ENCODE measurements at places on chromosomes 7 and 10.

- DNase-seq: no peak
Observed at GRCh38 chr7:79555571-79555970, 102.1 kb upstream of the MAGI2 start.

GRCh38 chr10:27240212-27241009 lies at the start of gene ACBD5:
ACBD5 (minus strand) TSS chr10:27240797; CDS start chr10:27240688, 109 bp downstream.
- DNase-seq: peak; percentile 75

- no peak for DNase-seq
Observed at GRCh38 chr10:6995341-6995740, 415.3 kb upstream of the PRKCQ start.

DNA sequence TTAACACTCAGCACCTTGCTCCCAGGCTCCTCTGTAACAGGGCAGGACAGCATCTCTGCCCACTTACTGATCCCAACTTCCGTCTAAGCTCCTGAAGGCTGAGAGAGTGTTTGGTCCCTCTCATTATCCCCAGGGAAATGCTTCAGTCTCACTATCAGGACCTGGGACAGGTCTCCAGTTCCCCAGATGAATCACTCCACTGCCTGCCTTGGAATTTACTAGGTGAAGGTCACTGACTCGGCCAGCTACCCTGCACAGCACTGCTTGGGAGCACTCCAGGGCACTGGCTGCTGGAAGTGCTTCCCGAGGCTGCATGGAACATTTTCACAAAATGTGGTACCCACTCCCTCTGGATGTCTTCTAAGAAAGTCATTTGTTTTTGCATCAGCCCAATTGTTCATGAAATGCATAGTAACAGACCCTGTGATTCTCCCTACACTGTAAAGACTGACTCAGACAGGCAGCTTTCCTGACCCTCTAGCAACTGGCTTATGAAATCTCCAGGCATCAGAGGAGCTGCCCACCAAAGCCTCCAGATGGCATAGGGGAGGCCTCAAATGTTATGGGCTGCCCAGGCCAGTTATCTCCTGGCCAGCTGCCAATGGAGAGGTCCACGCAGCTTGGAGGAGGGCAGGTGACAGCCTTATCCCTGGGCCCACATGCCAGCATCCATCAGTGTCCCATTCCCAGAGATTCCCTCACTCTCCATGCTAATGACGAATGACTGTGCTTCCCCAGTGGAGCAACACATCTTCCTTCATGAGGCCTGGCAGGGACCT lies 89.1 kb downstream of the GFRA1 start:
- DNase-seq: no peak

DNA sequence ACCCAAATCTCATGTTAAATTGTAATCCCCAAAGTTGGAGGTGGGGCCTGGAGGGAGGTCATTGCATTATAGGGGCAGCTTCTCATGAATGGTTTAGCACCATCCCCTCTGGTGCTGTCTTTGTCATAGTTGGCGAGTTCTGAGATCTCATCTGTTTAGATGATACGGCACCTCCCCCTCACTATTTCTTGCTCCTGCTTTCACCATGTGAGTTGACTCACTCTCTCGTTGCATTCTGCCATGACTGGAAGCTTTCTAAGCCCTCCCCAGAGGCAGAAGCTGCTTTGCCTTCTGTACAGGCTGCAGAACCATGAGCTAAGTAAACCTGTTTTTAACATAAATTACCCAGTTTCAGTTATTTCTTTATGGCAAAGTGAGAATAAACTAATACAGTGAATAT lies 18.9 kb upstream of the ZNF138 start:
- no peak for DNase-seq

DNA sequence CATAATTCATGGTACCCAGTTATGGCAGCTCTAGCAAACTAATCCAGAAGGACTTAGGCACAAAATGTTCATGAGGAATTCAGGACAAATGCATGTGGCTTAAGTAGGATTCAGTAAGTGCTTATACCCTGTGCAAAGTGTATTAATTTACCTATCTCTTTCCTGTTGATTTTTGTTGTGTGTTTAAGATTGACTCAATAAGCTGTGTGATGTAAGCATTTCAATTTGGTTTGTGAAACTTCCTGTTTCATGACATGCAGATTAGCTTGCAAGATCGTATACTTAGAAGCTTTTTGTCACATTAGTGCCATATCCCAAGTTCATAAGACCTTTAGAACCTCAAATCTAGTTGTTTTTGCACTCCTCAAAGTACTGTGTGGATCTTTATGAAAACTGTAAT lies 416.7 kb downstream of the ARL4A start:
- no peak for DNase-seq

GRCh38 chr7:70355198-70356020 lies 757.1 kb downstream of the AUTS2 start:
- DNase-seq: no peak

DNA sequence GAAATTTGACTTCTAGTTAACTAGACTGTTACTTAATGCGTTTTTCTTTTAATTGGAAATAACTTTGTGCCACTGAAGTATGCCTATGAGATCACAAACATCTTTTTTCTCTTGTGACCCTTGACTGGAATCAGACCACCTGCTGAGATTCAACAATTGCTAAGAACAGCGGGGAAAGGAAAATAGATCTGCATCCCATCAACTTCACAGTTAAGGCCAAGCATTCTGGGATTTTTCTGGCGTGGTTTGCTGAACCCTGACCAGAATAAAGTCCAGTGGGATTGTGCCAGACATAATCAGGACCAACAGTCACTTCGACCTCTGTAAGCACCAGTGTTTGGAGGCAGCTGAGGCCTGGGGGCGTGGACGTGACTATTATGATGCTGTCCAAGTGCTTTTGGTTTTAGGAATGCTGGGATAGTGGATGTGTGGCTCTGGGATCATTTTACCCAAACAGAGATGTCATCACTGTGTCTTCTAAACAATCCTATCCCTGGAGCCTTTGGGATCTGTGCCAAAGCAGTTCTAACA lies 373.3 kb upstream of the PRKCQ start:
- no peak for DNase-seq

DNA sequence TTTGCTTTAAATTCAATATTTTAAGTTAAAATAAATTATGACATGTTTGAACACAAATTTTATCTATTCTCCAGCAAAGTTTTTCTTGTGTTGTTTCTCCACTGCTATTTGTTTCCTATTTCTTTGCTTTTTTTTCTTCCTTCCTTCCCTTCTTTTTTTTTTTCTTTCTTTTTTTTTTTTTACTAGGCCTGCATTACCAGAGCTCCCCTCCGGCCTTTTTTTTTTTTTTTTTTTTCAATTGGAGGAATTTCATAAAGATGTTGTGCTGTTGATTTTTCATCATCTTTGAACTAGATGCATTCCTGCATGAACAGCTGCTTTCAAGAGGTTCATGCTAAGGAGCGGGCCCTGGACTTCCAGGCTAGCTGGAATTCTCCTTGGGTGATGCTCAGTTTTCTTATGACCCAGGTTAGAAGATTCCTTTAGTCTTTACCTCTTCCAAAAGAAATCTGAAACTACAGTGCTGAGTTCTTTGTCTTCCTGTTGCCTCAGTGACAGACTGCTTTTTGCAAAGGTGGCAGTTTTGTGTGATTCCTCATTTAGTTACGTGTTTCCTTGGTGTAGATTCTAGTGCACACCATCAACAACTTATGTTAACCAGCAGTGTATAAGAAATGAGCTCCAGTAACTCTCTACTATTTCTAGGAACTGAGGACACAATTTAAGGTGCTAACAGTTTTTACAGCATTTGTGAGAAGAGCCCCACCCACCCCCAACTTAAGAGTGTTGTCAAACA lies 4.8 kb upstream of the CAMK1D start:
- DNase-seq: no peak

DNA sequence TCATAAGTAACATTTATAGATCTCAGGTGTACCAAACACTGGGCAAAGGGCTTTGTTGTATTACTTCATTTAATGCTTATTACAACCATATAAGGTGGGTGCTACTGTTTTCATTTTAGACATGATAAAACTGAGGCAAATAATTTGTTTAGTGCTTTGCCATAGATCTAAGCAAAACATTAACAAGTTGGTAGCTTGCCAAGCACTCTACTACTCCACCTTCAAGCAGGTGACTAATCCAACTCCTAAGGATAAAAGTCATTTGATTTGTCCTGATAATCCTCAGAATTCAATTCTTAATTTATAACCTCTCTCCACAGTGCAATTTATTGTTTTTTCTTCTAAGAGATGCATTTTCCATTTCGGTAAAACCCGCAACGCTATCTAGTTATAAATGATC lies 646.4 kb downstream of the GRM8 start:
- no peak for DNase-seq

GRCh38 chr7:108570146-108570755 lies 577 bp downstream of the DNAJB9 start:
- peak; percentile 52 for DNase-seq

DNA sequence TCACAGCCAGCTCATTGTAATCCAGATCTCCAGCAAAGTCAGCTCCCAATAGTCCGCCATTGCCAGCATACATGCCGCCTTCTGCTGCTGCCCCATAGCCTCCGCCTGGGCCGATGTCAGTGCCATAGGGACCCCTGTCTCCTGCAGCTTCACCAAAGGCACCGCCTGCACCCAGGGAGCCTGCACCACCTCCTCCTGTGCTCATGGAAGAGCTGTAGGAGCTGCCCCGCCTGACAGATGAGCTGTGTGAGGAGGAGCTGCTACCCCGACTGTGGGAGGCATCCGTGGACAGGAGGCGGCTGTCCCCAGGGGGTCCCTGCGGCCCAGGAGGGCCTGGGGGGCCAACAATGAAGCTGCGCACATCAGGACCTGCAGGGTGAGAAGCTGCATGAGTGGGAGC lies 51.7 kb downstream of the COL17A1 start:
- DNase-seq: no peak

GRCh38 chr10:109953766-109954165 lies 30.5 kb upstream of the XPNPEP1 start:
- no peak for DNase-seq

- DNase-seq: no peak
Observed at GRCh38 chr7:32868116-32868515, 23.4 kb downstream of the KBTBD2 start.

- DNase-seq: no peak
Observed at GRCh38 chr7:80635998-80636397, 2.4 kb upstream of the CD36 start.

GRCh38 chr7:101804967-101805366 lies 12.5 kb upstream of the CUX1 start:
- DNase-seq: no peak

DNA sequence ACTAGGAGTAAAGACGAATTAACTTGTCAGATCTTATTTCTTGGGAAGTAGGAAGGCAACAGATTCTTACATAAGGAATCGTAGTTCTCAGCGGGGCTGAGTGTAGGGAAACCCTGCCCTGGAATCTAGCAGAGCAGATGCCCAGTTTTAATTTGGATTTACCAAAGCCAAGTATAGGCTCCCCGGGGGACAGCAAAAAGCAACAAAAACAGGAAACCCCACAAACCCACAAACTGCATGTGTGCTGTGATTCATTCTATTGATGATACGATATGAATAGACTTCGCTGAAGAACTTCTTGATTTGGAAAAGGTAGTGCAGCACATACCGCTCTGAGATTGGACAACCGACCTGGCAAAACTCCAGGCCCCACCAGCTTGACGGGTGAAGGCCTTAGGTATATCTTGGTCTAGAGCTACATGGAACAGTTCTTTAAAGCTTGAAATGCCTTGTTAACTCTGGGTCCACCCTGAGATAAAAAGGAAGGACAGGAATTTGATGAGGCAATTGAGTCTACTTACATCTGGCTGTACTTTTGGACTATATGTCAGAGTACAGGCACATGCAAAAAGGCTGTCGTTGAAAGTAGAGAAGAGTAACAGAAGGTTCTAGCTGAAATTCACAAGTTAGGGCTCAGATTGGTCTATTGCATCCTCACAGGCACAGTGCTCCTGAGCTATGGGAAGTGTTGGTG lies 49.1 kb downstream of the STRA8 start:
- no peak for DNase-seq

GRCh38 chr10:61835069-61835945 lies 66.2 kb upstream of the ARID5B start:
- DNase-seq: no peak

GRCh38 chr10:124728830-124729661 lies 15.1 kb downstream of the FAM53B start:
- no peak for DNase-seq

DNA sequence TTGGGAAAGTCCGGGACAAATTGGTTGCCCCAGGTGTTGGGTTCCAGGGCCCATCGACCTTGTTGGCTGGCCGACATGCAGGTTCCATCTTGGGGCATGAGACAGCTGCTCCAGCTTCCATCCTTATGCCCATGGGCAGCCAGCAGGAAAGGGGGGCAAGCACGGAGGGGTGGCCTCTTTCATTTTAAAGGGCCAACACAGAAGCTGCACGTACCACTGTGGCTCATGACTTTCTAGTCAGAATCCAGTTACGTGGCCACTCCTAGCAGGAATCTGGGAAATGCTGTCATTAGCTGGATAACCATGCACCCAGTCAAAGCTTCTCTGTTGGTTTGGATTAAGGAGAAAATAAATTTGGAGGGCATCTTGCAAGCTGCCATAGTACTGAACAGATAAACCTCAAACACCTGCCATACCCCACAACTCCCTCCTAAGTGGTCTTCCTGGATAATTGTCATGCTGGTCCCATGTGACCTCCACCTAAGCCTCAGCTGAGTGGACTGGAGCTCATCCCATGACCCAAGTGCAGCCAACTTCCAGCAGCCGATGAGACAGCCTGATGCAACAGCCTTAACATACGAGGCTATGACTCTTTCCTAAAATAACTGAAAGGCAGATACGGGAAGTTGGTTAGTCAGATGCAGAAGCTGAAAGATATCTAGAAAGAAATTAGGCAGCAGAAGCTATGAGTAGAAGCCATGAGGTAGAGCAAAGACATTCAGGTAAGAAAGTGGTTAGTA lies 21.4 kb upstream of the GSDME start:
- no peak for DNase-seq

- DNase-seq: no peak
Observed at GRCh38 chr10:34729619-34730018, 85.5 kb downstream of the PARD3 start.

DNA sequence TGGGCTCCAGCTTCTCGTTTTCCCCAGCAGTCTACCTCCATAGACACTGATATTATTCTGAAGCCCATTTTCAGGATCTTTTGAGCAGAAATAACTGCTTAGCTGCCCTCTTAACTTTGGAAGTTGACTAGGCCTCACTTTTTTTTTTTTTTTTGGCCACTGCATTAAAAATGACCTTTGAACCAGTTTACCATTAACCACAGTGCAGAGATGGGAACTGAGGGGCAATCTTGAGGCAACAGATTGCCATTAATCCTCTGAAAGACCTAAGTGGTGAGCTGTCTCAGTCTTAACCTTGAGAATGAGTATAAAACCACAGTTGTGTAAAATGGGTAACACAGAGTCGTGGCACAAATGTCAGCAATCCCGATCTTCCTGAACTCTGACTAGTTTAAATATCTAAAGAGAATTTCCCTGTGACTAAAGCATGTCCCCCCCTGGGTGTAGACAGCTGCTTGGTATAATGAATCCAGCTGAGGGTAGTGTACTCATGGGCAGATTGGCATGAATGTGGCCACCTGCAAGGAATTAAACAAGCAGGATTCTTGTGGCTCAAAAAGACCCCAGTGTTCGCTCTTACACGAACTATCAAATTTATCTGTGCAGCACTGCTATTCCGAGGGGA lies 46.1 kb upstream of the FMC1 start:
- no peak for DNase-seq

Measured in activated T-cell treated with anti-CD3 and anti-CD28 coated beads, Interleukin-2, amount 50 U/mL, for 1 hour (primary cell).